Neural crest cell (in vitro differentiated cells): ENCODE measurements at places on chromosomes 1 and 21. TPM values are rescaled to one million over a fixed set of nuclear protein-coding genes. Genes with fewer than 3 reads are reported as not detected.

- DNase-seq, result no peak
- H3K4me1 ChIP-seq, result peaks cover 3% of the 10 kb centered on the region
- H3K27me3 ChIP-seq, result peaks cover 5% of the 10 kb centered on the region
- no peaks in the 10 kb centered on the region for H3K36me3 ChIP-seq
- no peak overlapping the region for H3K4me3 ChIP-seq
These were observed 18.6 kb upstream of the RALGPS2 start for GRCh38 chr1:178706432-178706831.

Gene OR2T35
- total RNA-seq, result not detected in 2 replicates

Gene OPTC
- not detected in 2 replicates for total RNA-seq

Gene KCND3
- 0.61 and 0.86 TPM in 2 replicates for total RNA-seq

Gene CFAP107
- not detected in 2 replicates for total RNA-seq

- H3K4me3 ChIP-seq, result no peak overlapping the region
- no peak for DNase-seq
- no peaks in the 10 kb centered on the region for H3K27me3 ChIP-seq
- H3K36me3 ChIP-seq, result no peaks in the 10 kb centered on the region
- peaks cover 4% of the 10 kb centered on the region for H3K4me1 ChIP-seq
These were observed 20.9 kb upstream of the HSPA13 start for GRCh38 chr21:14403681-14404318.

DNA sequence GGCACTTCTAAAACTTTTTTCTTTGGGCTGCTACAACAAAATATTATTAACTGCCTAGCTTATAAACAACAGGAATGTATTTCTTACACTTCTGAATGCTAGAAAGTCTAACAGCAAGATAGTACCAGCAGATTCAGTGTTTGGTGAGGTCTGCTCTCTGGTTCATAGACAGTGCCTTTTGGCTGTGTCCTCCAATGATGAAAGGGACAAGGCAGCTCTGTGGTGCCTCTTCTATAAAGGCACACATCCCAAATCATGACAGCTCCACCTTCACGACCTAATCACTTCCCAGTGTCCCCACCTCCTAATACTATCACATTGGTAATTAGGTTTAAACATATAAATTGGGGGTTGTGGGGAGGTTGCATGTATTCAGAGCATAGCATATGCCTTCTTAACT is 9.5 kb downstream of the CFH start:
- H3K27me3 ChIP-seq, result no peaks in the 10 kb centered on the region
- no peak overlapping the region for H3K27ac ChIP-seq
- no peaks in the 10 kb centered on the region for H3K36me3 ChIP-seq
- DNase-seq, result no peak
- H3K4me3 ChIP-seq, result no peak overlapping the region
- H3K4me1 ChIP-seq, result no peaks in the 10 kb centered on the region

DNA sequence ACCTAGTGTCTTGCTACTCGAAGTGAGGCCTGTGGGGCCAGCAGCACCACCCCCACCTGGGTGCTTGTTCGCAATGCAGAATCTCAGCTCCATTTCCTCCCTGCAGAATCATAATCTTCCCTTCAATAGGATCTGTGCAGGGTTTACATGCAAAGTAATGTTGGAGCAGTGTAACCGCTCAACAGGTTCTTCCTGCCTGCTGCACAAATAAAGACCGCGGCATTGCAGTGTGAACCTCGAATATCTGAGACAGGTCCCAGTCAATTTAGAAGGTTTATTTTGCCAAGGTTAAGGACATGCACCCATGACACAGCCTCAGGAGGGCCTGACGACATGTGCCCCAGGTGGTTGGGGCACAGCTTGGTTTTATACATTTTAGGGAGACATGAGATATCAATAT is 119.2 kb downstream of the TLR5 start:
- H3K4me3 ChIP-seq, result no peak overlapping the region
- no peak for DNase-seq
- H3K4me1 ChIP-seq, result peaks cover 23% of the 10 kb centered on the region
- no peaks in the 10 kb centered on the region for H3K36me3 ChIP-seq

Gene SHISAL2A
- total RNA-seq, result 0.65 TPM in 1 of 2 replicates, not detected in the other

DNA sequence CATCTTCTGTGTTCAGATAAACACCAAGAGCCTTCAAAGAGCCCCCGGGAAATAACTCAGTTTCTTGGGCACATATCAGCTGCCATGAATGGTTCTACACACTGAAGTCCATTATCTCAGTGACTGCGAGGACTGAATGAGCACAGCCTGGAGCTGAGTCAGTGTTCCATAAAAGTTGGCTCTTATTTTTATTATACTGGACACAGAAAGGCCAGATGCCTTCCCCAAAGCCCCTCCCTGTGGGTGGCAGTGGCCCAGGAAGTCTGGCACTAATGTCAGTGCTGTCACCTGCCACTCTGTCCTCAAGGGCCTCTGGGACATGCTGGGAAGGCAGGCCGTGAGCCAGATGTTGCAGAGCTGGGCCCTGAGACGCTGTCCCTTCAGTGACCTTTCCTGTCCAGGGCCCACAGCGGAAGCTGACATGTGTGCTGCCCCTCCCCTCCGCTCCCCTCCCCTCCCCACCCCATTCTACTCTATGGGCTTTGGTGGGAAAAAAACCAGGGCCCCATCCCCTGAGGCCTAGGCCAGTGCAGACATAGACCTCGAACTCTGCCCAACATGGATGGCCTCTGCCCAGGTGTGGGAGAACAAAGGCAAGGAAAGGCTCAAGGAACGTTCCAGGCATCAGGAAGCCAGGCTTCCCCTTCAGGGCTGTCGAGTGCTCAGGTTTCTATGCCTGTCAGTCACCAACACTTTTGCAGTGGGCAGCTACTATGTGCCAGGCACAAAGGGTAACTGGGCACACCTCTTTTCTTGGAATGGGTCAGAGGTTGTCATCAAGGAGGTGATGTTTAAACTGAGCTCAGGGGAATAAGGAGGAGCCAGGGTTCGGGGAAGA is 22.4 kb upstream of the NPPB start:
- no peak for DNase-seq
- peaks cover 2% of the 10 kb centered on the region for H3K27me3 ChIP-seq
- peak overlapping the region; percentile 38 for H3K27ac ChIP-seq
- peaks cover 16% of the 10 kb centered on the region for H3K4me1 ChIP-seq

GRCh38 chr1:103960710-103961109 is 211.0 kb downstream of the AMY1C start:
- peaks cover 3% of the 10 kb centered on the region for H3K27me3 ChIP-seq
- no peak overlapping the region for H3K4me3 ChIP-seq
- DNase-seq, result no peak
- H3K36me3 ChIP-seq, result no peaks in the 10 kb centered on the region

Gene KRTAP19-1
- not detected in 2 replicates for total RNA-seq

GRCh38 chr1:248751142-248751541 is 4.4 kb downstream of the LYPD8 start:
- H3K4me1 ChIP-seq, result no peaks in the 10 kb centered on the region
- no peak for DNase-seq
- no peak overlapping the region for H3K27ac ChIP-seq
- H3K36me3 ChIP-seq, result peaks cover 8% of the 10 kb centered on the region

Gene HCN3
- 20.8 and 22.4 TPM in 2 replicates for total RNA-seq

DNA sequence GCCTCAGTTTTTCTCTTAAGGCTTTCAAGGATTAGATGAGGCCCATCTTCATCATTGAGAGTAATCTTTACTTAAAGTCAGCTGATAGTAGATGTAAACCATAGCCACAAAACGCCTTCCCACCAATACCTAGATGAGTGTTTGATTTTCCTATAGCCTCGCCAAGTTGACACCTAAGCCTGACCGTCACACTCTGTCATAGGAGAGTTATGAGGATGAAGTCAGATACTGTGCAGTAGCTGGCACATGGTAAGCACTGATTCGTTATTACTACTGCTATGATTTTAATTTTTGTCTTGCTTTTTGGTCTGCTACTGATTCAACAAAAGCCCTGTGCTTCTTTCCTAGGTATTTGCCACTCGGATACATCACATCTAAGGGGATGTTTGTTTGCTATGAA is 395.5 kb downstream of the RPS6KC1 start:
- H3K27ac ChIP-seq, result no peak overlapping the region
- no peak for DNase-seq

- H3K36me3 ChIP-seq, result no peaks in the 10 kb centered on the region
- H3K4me3 ChIP-seq, result no peak overlapping the region
- H3K27ac ChIP-seq, result no peak overlapping the region
- H3K4me1 ChIP-seq, result peaks cover 15% of the 10 kb centered on the region
- no peaks in the 10 kb centered on the region for H3K27me3 ChIP-seq
These were observed 373.1 kb upstream of the USP24 start for GRCh38 chr1:55588309-55588708.

Gene CLCA2
- total RNA-seq, result not detected in 2 replicates

- H3K27ac ChIP-seq, result no peak overlapping the region
- no peak for DNase-seq
- no peak overlapping the region for H3K4me3 ChIP-seq
- no peaks in the 10 kb centered on the region for H3K27me3 ChIP-seq
These were observed 221.6 kb downstream of the LTN1 start for GRCh38 chr21:28770867-28771661.

- peak; percentile 43 for DNase-seq
- H3K27me3 ChIP-seq, result no peaks in the 10 kb centered on the region
- H3K27ac ChIP-seq, result no peak overlapping the region
- peaks cover 3% of the 10 kb centered on the region for H3K4me1 ChIP-seq
These were observed 499.2 kb downstream of the OMA1 start for GRCh38 chr1:58047265-58047858.

- no peak for DNase-seq
- H3K27ac ChIP-seq, result no peak overlapping the region
- H3K27me3 ChIP-seq, result peaks cover 3% of the 10 kb centered on the region
- H3K4me3 ChIP-seq, result no peak overlapping the region
These were observed 22.1 kb downstream of the ADAM30 start for GRCh38 chr1:119874186-119874585.

Gene CD1D
- not detected in 2 replicates for total RNA-seq

Gene CATSPERE
- 0.44 and 0.73 TPM in 2 replicates for total RNA-seq

- no peak overlapping the region for H3K4me3 ChIP-seq
- DNase-seq, result no peak
- no peak overlapping the region for H3K27ac ChIP-seq
- peaks cover 68% of the 10 kb centered on the region for H3K4me1 ChIP-seq
These were observed 156.0 kb downstream of the TOMM20 start for GRCh38 chr1:234972411-234973191.

DNA sequence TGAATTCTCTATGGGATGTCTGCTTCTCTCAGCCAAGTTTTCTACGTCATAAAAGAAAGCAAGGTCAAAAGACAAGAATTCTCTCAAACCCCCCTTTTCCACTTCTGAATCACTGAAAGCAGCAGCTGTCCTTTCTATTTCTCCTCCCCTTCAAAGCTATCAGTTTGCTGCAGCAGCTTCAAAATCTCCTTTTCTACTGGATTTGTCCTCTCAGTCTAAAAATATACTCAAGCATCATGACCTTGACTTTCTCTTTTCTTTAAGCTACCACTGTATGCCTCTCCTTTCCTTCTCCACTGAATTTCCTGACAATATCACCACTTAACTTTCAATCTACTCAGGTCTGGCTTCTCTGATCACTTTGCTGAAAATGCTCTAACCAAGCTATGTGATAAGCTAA is 1.9 kb downstream of the WDR64 start:
- no peaks in the 10 kb centered on the region for H3K36me3 ChIP-seq
- H3K27me3 ChIP-seq, result no peaks in the 10 kb centered on the region
- no peak for DNase-seq
- no peak overlapping the region for H3K4me3 ChIP-seq

DNA sequence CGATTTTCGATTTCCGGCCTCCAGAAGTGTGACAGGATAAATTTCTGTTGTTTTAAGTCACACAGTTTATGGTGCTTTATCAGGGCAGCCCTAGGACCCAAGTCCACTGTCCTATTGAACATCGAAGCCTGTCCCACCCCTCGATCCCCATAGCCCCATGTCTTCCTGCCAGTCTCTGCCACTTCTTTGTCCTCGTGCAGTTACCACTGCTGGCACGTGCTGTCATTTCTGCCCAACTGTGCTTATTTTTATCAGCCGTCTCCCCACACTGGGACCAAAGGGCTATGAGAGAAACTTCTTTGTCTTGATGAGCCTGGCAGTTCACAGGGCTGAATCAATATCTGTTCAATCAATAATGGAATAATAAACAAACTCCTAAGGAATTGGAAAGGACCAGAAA is 146.7 kb downstream of the PSMG1 start:
- H3K36me3 ChIP-seq, result no peaks in the 10 kb centered on the region
- H3K4me1 ChIP-seq, result peaks cover 39% of the 10 kb centered on the region
- no peaks in the 10 kb centered on the region for H3K27me3 ChIP-seq
- H3K4me3 ChIP-seq, result no peak overlapping the region

- no peak for DNase-seq
- peaks cover under 1% of the 10 kb centered on the region for H3K27me3 ChIP-seq
- H3K27ac ChIP-seq, result peak overlapping the region; percentile 97
- peaks cover 3% of the 10 kb centered on the region for H3K4me1 ChIP-seq
These were observed 90.2 kb upstream of the VAMP3 start for GRCh38 chr1:7680955-7681268.

DNA sequence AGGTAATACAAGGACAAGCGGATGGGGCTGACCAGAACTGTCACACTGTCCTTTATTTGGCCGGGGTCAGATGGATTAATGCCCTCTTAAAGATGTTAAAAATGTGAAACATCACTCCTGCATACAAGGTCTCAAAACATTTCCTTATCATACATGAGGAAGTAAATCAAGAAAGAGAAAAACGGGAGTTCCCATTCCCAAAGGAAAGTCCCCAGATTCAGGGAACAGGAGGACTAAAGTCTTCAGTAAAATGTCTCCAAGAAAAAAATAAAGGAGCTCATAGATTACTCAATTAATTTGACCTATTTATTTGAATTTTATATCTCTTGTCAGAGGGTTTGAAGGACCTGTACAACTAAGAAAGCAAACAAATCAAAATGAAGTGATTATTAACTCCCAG is 13.4 kb upstream of the HSD11B1 start:
- H3K27me3 ChIP-seq, result peaks cover 48% of the 10 kb centered on the region
- no peak overlapping the region for H3K27ac ChIP-seq
- H3K36me3 ChIP-seq, result no peaks in the 10 kb centered on the region
- H3K4me1 ChIP-seq, result no peaks in the 10 kb centered on the region
- H3K4me3 ChIP-seq, result no peak overlapping the region

DNA sequence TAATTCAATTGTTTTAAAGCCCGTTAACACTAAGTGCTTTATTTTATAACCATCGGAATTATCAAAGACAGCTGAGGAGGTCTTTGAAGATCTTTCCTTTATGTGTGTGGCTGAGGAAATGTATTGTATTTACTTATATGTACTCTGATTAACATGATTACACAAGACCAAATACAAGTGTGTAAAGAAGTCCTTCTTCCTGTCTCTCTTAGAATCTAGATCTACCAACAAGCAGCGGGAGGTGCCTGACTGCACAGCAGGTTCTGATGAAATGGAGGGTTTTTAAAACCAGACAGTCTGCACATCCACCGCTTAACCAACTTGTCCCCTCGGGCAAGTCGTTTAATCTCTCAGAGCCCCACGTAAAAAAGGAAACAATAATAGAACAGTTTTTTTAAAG is 240.5 kb upstream of the MAP1LC3C start:
- H3K4me1 ChIP-seq, result peaks cover 5% of the 10 kb centered on the region
- H3K27me3 ChIP-seq, result peaks cover 3% of the 10 kb centered on the region
- no peak overlapping the region for H3K4me3 ChIP-seq
- no peak for DNase-seq

- H3K36me3 ChIP-seq, result no peaks in the 10 kb centered on the region
- no peak for DNase-seq
- peaks cover 3% of the 10 kb centered on the region for H3K27me3 ChIP-seq
These were observed 42.9 kb downstream of the SEC22B start for GRCh38 chr1:120133228-120133927.

- peak overlapping the region; percentile 80 for H3K4me3 ChIP-seq
- H3K27ac ChIP-seq, result no peak overlapping the region
These were observed 11.8 kb downstream of the NHLH2 start for GRCh38 chr1:115829023-115829674.

- no peaks in the 10 kb centered on the region for H3K4me1 ChIP-seq
- no peaks in the 10 kb centered on the region for H3K27me3 ChIP-seq
- H3K36me3 ChIP-seq, result no peaks in the 10 kb centered on the region
- DNase-seq, result no peak
- no peak overlapping the region for H3K27ac ChIP-seq
These were observed 15.0 kb upstream of the PTPN14 start for GRCh38 chr1:214566158-214567104.

Gene CFHR5
- total RNA-seq, result not detected in 2 replicates
